ENCODE measurements at places on chromosomes 5 and 9.
A peak's percentile ranks its signal among the peaks of the same experiment; 100 is the strongest.

GRCh38 chr5:101663543-101663942 lies 632.5 kb downstream of the SLCO4C1 start:
- no peak for DNase-seq

- no peak for DNase-seq
These were observed 26.6 kb downstream of the MYO10 start for GRCh38 chr5:16909464-16909863.

DNA sequence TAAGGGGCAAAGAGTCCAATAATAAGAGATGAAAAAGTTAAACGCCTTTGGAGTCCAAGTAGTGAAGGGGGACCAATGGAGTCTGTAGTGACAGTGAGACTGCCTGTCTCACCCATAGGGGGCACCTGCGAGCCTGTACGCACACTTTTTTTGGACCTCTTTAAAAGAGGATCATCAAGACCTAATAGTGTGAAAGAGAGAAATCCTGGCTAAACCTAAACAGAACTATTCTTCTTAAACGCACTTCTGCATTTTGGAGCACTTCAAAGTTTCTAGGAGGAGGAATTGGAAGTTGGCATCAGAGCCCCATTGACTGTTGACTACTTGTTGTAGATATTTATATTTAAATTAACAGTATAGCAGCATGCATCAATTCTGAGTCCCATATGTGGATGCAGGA lies 636.1 kb upstream of the KLF4 start:
- no peak for DNase-seq

GRCh38 chr5:177404641-177405179 lies 4.2 kb upstream of the PFN3 start:
- no peak for DNase-seq

- DNase-seq: no peak
These were observed 73.8 kb upstream of the IFNE start for GRCh38 chr9:21555911-21556310.

GRCh38 chr9:6113819-6114218 lies 98.4 kb upstream of the RANBP6 start:
- no peak for DNase-seq

GRCh38 chr9:38437193-38437823 lies 13.1 kb upstream of the IGFBPL1 start:
- DNase-seq: peak; percentile 66

DNA sequence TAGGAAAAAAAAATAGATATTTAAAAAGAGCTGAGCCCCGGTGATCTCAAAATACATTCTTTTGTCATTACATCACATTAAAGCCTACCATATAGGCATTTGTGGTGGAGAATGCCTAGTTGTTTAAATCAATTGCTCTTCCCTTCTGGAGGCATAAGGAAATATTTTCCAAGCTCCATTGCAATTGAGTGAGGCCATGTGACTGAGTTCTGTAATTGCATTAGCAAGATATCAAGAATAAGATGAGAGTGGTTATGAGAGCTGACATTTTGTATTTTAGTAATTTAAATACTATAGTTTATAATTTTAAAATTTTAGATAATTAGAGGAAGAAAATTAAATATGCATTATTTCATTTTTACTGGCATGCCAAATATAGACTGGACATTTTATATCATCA lies 1195.9 kb downstream of the DTWD2 start:
- DNase-seq: no peak

DNA sequence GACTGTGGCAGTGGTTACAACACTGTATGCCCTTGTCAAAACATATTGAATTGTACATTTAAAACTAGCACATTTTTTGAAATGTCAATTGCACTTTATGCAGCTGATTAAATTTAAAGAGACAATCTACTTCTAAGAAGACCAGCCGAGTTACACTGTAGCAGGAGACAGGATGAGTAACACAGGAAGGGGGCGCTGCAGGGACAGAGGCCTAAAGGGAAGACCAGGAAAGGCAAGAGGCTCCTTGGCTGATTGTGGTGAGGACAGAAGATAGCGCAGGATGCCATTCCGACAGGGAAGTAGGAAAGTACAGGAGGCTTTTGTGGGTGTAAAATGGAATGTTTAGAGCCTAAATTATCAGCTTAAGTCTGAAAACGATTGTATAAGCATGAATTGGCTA lies 28.2 kb upstream of the PPP2R2B start:
- no peak for DNase-seq

DNA sequence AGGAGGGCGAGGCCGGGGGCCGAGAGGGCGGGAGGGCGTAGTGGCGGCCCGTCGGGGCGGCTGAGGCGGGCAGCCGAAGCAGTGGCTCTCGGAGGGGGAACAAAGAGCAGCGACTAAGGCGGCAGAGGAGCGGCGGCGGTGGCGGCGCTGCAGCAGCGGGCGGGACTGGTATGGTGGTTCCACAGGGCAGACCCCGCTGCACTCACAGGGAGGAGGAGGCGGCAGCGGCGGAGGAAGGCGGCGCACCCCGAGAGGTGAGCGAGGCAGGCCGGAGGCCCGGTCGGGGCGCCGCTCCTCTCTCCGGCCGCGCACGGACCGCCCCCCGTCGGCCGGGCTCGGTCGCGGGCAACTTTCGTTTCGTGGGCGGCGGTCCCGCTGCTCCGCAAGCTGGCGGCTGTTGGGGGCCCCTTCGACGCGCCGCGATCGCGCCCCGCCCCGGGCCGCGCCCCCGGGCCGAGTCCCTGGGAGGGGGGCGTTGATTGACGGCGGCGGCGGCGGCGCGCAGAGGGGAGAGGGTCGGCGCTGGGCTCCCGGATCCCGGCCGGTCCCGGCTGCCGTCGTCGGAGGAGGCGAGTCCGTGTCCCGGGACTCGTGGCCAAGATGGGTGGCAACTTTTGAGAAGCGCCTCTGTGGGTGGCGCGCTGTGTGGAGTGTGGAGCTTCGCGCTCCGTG lies 467 bp downstream of the CNOT6 start:
- DNase-seq: peak; percentile 40

DNA sequence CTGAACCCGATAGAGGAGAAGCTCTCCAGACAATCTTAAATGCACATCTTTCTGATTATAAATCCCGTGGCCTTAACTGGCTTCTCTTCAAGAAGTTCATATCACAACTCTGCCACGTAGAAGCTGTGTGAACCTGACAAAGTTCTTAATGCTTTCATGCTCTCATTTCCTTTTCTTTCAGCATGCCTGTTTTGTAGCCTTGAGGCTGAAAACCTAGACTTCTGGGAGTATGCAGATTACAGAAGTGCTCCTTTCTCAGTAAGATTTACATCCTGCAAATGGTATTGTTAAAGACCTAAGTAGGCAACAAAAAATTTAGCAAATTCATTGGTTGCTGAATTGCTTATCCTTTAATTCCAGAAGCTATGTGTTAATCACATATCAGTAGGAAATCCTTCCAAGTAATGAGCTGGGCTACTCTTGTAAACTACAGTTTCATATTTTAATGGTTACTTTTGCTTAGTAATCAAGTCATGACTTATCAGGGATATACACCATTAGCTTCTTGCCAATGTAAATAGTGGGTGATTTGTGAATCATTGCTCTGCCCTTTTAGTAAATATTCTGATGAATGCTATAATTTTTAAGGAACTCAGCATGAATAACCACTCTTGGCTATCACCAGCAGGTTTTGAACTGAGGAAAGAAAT lies 334.7 kb downstream of the FBXL7 start:
- no peak for DNase-seq

GRCh38 chr5:8458038-8458383 lies 589.1 kb downstream of the MTRR start:
- no peak for DNase-seq

GRCh38 chr5:110398951-110399350 lies 327.5 kb downstream of the TMEM232 start:
- no peak for DNase-seq

- DNase-seq: no peak
These were observed 29.7 kb upstream of the ARAP3 start for GRCh38 chr5:141711687-141712086.

DNA sequence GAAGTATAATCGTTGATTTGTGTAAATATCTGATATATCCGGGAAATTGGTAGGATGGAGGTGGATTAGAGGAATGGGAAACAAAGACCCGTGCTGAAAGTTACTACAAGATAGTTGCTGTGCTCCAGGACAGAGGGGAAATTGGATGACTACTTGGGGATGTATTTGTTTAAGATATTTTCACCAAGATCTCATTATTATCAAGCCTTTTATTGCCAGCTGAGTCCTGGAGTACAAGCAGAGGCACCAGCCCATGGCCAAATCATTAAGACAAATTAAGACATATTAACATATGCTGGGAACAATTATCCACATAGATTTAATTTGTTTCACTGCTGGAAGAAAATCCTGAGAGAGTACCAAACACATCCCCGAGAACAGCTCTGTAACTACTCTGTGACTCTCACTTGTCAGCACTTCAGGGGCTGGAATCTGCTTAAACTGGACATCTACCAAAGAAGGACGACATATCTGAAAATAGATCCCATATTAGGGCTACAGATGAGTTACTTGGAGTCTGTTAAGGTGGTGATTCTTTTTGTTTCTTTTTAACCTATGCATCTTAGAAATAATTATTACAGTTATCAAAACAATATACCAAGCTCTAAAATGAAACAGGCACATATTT lies 68.2 kb downstream of the SLC1A1 start:
- DNase-seq: no peak

- no peak for DNase-seq
These were observed 148.6 kb upstream of the GAS1 start for GRCh38 chr9:87095951-87096350.

GRCh38 chr5:78562001-78562400 lies 86.6 kb downstream of the LHFPL2 start:
- no peak for DNase-seq

- DNase-seq: no peak
These were observed 255.8 kb downstream of the ROR2 start for GRCh38 chr9:91694081-91694870.

- no peak for DNase-seq
These were observed 305.2 kb upstream of the DAB2 start for GRCh38 chr5:39730006-39730405.

DNA sequence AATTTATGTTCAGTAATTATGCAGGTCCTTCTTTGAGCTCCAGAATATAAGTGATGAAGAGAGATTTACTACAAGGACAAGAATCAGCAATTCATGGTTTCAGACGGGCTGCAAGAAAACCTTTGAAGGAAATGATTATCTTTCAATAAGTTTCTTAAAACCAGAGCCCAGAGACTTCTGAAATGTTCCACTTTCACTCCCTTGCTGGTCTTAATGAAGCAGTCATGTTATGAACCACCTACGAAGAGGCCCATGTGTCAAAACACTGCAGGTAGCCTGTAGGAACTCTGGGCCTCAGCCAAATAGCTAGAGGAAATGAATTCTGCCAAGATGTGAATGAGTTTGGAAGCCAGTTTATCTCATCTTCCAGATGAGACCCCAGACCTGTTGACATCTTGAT lies 505.9 kb upstream of the MEF2C start:
- DNase-seq: no peak

- no peak for DNase-seq
These were observed 40.7 kb downstream of the WNK2 start for GRCh38 chr9:93224591-93224990.

GRCh38 chr9:38130724-38131123 lies 61.7 kb upstream of the SHB start:
- DNase-seq: no peak

DNA sequence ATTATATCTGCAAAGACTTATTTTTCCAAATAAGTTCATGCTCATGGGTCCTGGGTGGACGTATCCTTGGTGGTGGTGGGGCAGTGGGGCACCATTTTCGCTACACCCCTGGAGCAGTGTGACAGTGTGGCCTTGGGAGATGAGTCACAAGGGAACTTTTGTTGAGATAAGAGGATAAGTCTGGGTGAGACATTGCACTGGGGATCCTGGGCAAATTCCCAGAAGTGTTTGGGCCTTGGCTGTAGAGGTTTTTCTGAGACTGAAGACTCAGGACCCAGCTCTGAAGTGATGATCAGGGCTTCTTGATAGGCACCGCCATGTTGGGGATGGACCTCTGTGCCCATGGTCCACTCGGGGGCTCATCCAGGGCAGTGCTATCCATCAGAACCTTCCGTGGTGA lies 149.4 kb downstream of the MACROH2A1 start:
- no peak for DNase-seq

GRCh38 chr5:36820900-36821299 lies 55.7 kb upstream of the NIPBL start:
- peak; percentile 93 for DNase-seq

DNA sequence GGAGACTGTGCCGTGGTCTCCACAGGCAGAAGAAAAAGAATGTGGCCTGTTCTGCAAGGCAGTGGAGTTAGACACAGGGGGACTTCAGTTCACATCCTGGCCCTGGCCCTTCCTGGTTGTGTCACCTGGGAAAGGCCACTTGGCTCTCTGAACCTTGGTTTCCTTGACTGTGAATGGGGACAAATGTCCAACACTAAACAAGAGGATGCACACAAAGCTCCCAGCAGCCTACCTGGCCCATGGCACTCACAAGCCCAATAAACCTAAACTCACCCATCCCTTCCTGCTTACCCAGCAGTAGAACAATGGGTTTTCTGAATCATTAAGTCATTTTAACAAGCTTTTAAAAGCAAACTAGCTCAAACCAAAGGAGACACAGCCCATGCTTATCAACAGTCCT lies 103.9 kb downstream of the FRMD3 start:
- no peak for DNase-seq

GRCh38 chr5:58351190-58351589 lies 108.7 kb downstream of the PLK2 start:
- DNase-seq: no peak

DNA sequence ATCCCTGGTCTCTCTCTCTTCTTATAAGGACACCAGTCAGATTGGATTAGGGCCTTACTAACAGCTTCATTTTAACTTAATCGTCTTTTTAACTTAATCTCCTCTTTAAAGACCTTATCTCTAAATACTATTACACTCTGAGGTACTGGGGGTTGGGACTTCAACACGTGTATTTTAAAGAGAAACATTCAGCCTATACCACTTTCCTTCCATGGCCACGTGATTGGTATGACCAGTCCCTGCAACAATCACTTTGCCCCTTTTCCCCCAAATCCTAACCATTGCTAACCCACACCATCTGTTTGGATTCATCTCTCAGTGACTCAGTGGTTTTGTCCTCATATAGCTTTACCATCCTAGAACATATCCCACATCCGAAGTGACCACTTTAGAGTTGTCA lies 3.8 kb upstream of the MAN2A1 start:
- no peak for DNase-seq

DNA sequence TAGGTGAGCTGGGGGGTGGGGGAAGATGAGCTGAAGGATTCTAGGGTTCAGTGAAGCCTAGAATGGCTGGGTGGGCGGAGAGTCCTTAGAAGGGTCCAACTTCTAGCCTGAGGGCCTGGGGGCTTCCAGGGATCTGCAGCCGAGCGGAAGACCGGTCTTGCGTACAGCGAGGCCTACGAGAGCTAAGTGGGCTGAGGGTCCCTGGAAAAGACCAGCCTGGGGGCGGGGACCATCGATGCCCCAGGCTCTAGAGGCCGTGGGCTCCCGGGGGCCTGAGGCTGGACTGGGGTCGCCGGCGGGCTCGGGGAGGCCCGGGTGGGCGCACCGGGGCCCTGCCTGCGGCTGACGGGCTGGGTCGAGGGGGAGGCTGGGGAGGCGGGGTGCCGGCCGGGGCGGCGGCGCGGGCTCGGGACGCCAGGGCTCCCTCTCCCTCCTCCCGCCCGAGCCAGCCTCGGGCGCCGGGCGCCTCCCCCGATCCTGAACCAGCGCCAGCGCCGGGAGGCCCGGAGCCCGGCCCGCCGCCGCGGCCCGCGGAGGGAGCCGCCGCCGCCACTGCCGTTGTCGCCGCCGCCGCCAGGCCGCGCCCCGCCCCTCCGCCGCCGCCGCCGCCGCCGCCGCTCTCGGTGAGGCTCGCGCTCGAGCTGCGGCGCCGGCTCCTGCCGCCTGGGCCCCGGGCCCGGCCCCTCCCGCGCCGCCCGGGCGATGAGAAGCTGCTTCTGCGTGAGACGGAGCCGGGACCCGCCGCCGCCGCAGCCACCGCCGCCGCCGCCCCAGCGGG lies at the start of gene MVB12B:
Gene MVB12B (plus strand): TSS at position 602 of the 778 bp plus-strand sequence. CDS start 101 bp downstream, at position 703.
- peak; percentile 64 for DNase-seq

All from common myeloid progenitor, CD34-positive (primary cell).